CD4-positive, alpha-beta T cell treated with Interleukin-6 at 100 ng/mL for 8 hours (primary cell): ENCODE measurements at places on chromosomes 3 and 15.

DNA sequence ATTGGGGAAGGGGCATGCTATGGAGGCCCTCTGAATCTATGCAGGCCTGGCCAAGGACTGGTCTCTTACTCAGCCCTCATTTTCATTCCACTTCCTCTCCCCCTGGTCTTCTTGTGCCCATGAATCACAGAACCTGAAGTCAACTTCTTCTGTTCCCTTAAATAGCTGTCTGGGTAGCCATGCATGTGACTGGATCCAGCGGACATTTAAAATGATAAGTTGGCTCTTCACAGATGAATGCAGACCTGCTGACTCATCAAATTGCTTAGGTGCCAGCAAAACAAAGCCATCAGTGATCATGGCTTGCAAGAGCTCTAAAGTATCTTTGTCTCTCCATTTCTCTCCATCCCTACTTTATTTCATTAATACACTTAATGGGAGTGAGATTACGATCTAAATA lies 90.1 kb upstream of the CADPS start:
- no peak for DNase-seq

DNA sequence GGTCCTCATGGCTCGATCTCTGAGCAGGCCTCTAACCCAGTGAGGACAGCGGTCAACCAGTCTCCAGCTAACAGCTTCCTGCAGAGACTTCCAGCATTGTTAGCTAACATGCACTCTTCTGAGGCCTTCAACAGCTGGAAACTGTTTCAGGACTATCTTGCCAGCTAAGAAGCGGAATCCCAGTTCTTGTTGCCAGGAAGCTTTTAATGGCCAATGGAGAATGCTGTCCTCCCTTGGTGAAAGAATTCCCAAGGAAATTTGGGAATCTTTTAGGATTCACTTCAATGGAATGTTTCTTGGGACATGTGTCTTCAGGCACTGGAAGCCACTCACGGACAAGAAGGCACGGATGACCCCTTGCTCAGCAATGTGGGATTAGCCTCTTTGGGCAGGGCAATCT lies 91.7 kb downstream of the CEMIP start:
- DNase-seq: no peak

DNA sequence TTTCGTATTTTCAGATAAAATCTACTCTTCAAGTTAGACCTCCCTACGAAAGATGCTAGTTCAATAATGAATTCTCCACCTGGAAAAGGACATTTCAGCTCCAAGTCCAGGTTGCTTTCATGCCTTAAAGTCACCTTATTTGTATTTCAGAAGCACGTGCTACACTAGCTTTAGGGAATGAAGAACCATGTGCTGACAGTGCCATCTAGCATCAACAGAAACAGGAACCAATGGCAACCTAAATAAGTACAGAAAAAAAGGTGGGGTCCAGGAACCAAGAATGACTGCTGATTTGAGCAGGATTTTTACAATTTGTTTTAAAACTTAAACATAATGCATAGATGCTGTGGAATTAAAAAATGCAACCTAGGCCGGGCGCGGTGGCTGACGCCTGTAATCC lies 77.6 kb upstream of the SNRPN start:
- no peak for DNase-seq

DNA sequence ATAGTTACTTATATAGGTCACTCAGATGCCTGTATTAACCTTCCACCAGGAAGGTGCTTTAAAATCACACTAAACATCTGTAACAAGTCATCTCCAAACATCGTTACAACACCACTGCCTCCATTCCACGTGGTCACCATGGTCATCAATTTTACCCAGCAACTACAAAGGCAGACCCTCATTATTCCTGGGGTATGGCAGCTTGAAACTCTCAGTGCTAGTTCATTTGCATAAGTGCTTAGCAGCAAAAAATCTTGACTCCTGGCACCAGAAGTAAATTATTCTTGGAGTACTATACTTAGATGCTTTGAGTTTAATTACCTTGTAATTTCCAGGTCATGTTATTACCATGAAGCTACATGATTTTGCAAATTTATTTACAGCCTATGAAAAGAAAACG lies 250.6 kb downstream of the KBTBD8 start:
- no peak for DNase-seq

DNA sequence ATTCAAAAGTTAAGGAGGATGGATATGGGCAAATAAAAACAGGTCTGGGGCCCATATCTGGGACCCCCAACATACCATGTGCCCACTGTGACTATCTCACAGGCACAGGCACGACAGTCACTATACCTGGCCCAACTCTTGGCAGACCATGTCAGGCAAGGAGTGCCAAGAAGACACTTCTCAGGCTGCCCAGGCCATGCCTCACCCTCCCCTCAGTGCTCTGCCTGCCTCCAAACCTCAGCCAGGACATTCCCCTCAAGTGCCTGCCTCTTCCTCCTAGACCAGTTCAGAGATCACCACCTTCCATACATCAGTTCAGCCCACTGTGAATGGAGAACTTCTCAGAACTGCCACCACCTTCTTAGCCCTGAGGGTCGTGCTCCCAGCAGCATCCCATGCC lies 4.4 kb upstream of the SEMA7A start:
- DNase-seq: no peak

- no peak for DNase-seq
Measured at GRCh38 chr15:89112341-89112971, 24.2 kb downstream of the ABHD2 start.

DNA sequence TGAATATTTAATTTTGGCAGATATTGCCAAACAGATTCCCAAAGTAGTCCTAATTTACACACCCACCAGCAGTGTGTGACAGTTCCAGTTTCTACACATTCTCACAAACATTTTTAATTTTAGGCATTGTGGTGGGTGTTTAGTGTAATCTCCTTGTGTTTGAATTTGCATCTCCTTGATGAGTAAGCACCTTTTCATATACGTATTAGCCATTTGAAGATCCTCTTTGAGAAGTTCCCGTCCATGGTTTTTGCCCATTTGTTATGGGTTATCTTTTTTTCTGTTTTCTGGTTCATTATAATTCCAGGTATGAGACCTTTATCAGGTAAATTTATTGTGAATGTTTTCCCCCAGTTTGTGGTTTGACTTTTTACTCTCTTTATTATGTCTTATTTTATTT lies 2.3 kb upstream of the TM4SF19 start:
- no peak for DNase-seq

DNA sequence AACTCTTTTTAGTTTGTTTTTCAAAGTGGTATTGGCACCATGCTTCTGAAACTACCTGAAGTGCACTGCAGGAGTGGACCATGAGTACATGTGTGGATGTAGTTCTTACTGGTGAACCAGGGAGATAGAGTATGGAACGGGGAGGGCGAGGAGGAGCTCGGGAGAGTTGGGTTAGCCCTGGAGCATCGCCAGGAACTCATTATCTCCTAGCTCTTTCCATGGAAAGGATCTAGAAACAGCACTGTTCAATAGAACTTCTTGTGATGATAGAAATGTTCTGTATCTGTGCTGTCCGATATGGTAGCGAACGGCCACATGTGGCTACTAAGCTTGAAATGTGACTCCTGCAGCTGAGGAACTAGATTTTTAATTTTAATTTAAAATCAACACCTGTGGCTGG lies 47.3 kb downstream of the VGLL4 start:
- DNase-seq: no peak

- no peak for DNase-seq
Measured at GRCh38 chr15:67049351-67050044, 15.9 kb upstream of the SMAD3 start.

DNA sequence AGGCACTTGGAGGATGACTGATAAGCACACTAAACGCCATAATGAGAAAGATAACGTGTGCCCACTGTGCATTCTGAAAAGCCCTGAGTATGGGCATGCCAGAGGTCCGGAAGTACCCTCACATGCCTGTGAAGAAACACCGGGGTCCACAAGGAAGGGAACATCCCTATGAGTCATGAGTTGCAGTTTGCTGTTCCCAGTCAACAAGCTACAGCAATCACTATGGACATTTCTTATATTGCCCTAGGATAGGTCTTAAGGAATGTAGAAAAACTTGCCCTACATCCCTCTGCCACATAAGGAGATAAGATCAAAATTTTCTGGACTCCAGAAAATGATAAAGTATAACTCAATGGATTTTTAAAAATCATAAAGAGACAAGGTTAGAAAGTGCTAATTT lies 9.9 kb downstream of the MB21D2 start:
- no peak for DNase-seq

DNA sequence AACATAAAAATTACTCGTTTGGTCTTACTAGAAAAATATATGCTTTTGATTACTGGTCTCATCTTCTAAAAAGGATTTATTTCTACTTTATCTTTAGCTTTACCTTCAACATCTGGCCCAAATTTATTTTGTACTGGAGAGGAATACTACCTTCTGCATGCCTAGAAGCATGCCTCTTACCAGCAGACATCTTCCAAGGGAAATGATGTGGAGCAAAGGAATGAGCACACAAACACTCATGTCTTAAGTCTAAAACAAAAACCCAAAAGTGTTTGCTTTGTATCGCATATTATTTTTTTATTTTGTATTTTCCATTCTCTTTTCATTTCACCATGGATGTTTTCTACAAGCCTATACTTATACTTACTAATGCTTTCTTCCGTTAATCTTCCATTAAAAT lies 304.6 kb upstream of the KCNMB2 start:
- DNase-seq: no peak

- peak; percentile 82 for DNase-seq
Measured at GRCh38 chr15:31200735-31201151, 99.2 kb upstream of the TRPM1 start.

- DNase-seq: no peak
Measured at GRCh38 chr3:73046195-73046594, 15.3 kb upstream of the EBLN2 start.

DNA sequence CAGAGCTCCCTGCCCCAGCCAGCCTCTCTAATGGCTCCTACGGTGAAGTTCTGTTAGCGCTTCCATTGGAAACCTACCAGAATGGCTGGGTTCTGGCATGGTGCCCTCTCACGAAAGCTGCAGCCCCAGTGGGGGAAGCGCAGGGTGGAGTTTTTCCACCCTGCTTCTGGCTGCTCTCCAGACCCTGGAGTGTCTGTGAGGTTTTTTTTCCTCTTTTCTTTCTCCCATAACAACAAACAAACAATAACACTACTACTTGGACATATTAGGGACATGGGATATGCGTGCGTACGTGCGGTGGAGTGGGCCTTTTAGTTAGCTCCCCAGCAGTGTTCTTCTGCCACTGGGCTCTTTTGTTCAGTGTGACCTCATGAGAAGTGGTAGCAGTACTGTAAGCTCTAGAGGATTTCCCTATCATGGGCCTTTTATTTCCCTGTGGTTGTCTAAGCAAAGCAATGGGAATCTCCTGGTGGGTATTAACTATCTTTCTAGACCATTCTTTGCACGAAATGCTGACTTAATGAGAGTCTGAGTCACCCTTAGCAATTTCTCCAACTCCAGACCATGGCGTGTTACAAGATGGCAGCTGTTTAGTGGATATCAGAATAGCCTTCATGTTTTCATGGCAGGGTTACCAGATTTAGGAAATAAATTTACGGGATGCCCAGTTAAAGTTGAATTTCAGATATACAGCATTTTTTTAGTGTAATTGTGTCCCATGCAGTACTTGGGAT lies 161.9 kb downstream of the FNDC3B start:
- DNase-seq: no peak

- peak; percentile 84 for DNase-seq
Measured at GRCh38 chr3:45167011-45167911, 21.1 kb upstream of the CDCP1 start.

DNA sequence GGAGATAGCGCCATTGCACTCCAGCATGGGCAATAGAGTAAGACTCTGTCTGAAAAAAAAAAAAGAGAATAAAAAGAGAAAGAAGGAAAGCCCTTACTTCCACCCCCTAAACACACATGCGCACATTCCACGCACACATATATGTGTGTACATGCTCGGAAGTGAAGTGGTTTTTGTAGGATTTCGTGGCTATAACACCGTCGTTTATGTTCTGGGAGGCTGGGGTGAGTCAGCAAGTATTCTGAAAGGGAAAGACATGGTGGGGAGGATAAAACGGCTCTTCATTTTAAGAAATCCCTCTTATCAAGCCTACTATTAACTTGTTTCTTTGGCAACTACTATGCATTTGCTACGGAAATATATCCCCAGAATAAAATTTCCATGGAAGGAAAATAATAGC lies 422.8 kb upstream of the TBL1XR1 start:
- no peak for DNase-seq

GRCh38 chr3:96970211-96970610 lies 155.8 kb downstream of the EPHA6 start:
- no peak for DNase-seq

DNA sequence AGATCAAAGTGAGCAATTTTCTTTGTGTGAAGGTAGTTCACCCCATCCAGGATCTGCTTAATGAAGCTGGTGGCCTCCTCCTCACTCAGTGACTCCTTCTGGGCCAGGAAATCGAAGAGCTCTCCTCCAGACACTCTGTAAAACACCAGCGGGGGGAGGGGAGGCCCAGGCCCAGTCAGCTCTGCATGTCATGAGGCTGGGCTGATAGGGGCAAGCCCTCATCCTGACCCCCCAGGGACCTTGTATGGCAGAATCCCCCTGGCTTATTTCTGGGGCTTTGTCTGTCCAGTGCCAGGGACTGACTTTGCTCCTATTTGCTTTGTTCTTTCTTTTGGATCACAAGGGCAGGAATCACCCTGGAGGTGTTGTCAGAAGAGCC lies 74.9 kb downstream of the DAPK2 start:
- peak; percentile 36 for DNase-seq

- DNase-seq: no peak
Measured at GRCh38 chr3:113183748-113184661, 27.4 kb upstream of the BOC start.

DNA sequence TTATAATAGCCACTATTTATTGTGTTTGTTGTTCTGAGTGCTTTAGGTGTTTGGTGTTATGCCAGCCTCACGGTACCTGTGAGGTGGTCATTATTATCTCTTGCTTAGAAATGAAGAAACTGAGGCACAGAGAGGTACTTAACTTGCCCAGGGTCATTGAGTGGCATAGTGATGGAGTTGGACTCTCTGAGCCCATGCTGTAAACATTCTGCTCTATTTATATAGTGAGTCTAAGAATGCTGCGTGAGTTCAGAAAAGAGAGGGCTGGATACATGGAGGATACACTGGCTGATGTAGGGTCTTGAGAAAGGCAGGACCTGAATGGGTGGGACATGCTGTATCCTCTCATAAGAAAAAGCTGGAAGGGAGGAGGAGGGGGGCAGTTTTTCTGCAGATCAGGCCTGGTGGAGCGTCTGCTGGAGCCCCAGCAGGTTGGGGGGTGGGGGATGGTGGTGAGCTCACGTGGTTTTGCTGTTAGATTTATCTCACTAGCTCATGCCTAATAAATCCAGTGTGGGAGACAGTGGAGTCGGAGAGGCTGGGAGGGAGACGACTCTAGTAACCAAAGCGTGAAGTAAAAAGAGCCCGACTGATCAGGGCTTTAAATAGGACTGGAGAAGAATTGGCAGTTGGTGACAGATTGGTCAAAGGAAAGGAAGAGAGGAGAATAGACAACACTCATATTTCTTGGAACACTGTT lies 16.0 kb downstream of the MED12L start:
- DNase-seq: no peak

GRCh38 chr15:53305101-53305500 lies 454.4 kb downstream of the WDR72 start:
- DNase-seq: no peak
